Activated CD8-positive, alpha-beta T cell treated with anti-CD3 and anti-CD28 coated beads for 36 hours (primary cell): ENCODE measurements at places on chromosomes 5 and 9. TPM values are rescaled to one million over a fixed set of nuclear protein-coding genes. Genes with fewer than 3 reads are reported as not detected.

HRCT1 gene
- not detected for total RNA-seq

CCNB1 gene
- total RNA-seq, result 167 TPM

NIPAL4 gene
- 0.72 TPM for total RNA-seq

- no peak for DNase-seq
Measured at GRCh38 chr9:1957856-1958255, 57.3 kb upstream of the SMARCA2 start.

DNA sequence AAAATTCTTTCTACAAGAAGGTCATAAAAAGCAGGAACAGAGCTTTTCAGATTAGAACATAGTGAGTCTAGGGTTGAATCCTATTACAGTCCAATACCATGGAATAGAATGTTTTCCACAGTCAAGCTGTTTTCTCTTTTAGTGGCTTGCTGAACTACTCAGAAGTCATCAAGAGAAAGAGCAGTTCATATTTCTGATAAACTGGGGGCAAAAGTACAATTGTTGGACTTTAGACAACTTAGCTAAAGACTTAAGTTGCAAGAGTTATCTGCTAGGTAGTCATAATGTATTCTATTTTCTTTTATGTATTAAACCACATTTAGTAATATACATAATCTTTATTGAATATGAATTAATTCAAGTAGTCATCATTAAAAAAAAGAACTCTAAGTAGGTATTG, 233.1 kb upstream of the GRIA1 start:
- DNase-seq, result no peak

GRCh38 chr9:138098908-138099791, 221.6 kb downstream of the CACNA1B start:
- DNase-seq, result no peak

DNA sequence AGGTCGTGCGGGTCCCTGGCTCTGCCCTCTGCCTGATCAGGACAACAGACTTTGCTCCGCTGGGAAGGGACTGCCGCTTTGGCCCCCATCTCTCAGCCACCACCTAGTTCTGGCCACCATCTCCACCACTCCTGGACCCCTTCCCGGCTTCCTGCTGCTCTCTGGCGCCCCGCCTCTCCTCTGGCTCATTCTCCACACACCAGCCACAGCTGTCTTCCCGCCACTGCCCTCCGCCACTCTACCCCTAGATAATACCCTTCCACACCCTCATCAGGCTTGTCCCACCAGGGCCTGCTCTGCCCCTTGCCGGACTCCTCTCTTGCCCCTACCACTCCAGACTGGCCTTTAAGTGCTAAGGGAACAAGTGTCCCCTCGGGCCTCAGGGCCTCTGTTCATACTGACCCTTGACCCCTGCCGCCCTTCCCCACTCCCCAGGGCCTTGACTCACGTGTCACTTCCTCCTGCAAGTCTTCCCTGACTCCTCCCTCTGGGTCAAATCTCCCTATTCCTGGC, 3.0 kb upstream of the CDX1 start:
- DNase-seq, result no peak
